ENCODE measurements at places on chromosomes 3 and 15.

- no peak for DNase-seq
Observed at GRCh38 chr15:79919090-79919748, 22.4 kb upstream of the MTHFS start.

- DNase-seq: no peak
Observed at GRCh38 chr3:172171396-172172075, 132.2 kb downstream of the FNDC3B start.

- no peak for DNase-seq
Observed at GRCh38 chr3:25826510-25826909, 36.6 kb downstream of the OXSM start.

- no peak for DNase-seq
Observed at GRCh38 chr3:143329567-143330211, 210.1 kb downstream of the CHST2 start.

DNA sequence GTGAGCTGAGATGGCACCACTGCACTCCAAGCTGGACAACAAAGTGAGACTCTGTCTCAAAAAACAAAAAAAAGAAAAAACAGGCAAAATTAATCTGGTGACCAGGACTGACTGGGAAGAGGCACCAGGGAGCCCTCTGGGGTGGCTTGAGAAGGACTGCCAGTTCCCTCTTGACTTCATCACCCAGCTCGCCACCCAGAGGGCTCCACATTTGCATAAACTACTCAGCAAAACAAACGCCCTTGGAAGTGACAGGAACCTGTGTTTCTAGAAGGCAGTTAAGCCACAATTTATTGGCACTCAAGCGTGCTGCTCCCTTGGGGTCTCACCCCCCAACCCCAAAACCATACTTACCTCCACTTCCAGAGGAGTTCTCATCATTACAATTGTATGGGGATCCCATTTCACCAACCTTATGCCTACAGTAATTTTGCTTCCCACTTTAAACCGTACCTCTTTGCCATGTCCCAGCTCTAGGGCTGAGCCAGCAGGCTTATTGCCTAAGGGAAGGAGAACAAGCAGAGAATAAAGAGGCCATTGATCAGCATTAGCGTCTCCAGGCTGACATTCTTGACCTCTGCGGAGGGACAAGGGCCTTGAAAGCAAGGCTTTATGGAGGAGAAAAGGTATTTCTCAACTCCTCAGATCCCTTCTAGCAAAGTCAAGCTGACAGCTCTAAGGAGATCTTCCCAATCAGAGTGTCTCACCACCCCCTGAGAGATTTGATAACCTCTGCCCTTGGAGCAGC lies 357.4 kb downstream of the SHQ1 start:
- no peak for DNase-seq

GRCh38 chr15:96363707-96364106 lies 33.2 kb downstream of the NR2F2 start:
- no peak for DNase-seq

DNA sequence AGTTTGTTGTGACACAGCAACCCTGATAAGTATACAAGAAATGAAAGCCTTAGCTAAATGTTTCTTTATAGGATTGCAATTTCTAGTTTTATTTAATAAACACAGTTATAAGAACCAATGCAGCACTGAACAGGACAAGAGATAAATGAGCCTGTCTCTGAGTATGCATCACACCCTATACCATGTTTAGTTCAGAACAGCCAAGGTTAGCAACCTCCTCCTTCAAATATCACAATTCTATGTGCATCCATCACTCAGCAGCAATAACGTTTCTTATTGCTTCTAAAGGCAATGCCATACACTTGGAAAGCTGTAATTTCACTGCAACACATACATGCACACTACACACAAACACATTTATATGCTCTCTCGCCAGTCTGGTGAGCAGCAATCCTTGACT lies 280.6 kb downstream of the PTPRG start:
- DNase-seq: no peak

DNA sequence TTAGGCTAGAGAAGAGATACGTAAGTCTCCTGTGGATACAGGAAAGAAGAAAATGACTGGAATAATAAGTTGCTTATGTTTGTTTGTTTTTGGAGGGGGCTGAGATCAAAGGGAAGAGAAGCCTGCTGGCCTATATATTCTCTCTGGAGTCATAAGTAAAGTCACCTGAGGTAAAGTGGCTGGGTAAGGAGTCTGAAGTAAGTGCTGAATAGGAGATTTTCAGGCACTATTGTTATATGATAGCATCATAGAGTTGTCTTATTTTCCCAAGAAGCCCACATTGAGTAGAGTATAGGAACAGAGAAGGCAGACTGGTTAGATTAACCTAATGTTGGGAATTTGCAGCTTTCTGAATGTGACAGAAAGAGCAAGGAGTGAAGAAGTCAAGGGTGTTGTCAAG lies 10.7 kb downstream of the TBC1D23 start:
- DNase-seq: no peak

DNA sequence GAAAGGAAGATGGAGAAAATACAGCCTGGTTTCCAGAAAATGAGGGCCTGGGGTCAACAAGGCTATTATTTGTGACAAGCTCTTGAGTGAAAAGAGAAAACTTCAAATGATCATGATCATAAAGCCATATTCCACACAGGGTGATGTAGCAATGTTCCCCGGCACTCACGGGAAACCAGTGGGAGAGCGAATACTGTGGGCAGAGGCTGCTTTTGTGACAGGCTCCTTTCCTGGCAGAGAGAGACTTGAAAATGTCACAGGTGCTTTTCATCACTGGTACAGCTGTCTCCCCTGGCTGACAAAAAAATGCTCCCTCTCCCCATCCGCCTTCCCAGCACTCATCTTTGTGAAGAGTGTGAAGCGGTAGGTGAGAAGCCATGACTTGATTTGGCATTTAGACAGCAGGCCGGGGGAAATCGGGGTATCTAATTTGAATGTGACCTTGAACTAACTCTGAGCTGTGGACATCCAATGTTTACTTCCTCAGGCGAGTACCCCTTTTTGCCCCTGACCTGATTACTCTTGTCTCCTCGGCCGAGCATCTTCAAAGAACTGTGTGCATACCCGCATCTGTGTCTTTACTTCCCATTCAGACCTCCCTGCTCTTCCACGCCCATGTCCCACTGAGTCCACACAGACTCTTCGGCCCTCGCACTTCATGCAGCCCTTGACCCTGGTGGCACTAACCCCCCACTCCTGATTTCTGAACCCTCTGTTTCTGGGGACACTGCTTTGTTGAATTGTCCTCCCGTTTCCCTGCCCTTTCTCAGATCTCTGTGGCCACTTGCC lies 23.2 kb downstream of the CA12 start:
- no peak for DNase-seq

DNA sequence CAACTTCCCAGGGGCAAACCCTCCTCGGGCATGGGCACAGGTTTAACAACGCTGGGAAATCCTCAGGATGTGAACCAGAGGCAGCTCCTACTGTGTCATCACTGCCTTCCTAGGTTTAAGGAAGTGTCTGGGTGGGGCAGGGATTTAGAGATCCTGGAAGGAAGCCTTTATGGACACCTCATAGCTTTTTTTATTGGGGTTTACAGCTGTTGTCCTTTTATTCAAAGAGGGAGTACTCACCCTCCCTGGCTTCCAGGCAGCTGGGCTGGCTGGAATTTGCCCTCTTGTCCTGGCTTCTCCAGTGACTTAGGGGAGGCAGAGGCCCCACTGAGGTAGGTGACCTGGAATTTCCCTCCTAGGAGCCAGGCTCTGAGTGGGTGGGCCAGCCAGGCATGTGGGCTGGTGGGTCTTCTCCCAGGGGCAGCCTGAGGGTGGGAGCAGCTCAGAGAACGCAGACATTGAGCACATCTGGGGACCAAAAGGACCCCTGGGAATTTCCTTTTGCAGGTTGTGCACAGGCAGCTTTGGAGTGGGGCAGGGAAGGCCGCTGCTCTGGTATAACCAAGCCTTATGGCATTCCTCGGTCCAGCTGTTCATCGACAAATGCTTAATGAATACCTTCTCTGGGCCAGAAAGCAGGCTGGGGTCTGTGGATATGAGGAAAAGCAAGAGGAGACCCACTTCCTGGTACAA lies 13.5 kb upstream of the FAM3D start:
- no peak for DNase-seq

GRCh38 chr3:32410367-32411246 lies 19.0 kb downstream of the CMTM7 start:
- peak; percentile 51 for DNase-seq

DNA sequence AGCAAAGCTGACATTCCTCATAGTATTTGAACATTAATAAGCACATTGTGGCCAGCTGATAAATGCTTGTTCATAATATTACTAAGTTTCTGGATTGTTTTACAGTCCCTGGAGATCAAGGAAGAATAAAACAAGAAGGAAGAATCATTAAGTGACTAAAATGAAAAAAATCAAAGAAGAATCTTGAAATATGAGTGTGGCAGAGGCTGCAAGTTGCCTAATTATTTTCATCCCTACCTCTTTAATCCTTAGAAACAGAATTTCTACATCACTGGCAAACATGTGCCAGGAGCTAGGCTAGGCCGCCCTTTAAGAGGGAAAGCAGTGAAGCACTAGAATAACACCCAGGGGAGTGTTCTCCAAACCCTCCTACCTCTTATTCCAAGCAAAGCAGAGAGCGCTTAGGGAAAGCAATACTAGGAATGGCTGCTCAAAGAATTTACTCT lies 98.9 kb downstream of the MAGI1 start:
- no peak for DNase-seq

- no peak for DNase-seq
Observed at GRCh38 chr3:190345027-190345821, 23.0 kb upstream of the CLDN1 start.

DNA sequence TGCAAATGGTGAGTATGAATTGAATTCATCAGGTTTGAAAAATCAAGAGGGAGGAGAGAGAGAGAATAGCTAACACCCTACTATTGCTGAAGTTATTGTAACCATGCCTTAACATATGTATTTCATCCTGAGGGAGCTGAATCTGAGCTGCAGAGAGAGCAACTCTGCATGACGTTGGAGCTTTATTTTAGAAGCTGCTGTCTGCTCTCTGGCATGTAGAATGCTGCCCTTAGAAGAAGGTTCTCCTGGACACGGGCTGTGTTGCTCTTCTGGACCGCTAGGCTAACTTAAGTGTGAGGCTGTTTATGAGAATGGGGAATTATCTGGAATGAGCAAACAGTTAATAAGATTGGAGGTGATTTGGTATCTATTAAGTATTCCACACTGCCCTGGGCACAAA lies 814.6 kb downstream of the AGBL1 start:
- no peak for DNase-seq

DNA sequence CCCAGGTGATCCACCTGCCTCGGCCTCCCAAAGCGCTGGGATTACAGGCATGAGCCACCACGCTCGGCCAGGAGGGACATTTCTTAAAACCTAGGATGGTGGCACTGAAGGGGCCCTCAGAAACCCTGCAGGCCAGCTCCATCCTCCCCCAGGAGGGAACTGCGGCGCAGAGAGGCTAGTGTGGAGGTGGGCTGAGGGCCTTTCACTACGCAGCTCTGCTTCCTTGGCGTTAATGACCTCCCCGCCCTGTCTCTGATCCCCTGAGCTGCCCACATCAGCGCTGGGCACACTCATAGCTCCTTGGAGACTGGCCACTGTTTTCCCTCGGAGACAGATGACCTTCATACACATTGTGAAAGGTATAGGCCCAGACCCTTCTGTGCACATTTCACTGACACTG lies 46.2 kb upstream of the MAGEF1 start:
- no peak for DNase-seq

DNA sequence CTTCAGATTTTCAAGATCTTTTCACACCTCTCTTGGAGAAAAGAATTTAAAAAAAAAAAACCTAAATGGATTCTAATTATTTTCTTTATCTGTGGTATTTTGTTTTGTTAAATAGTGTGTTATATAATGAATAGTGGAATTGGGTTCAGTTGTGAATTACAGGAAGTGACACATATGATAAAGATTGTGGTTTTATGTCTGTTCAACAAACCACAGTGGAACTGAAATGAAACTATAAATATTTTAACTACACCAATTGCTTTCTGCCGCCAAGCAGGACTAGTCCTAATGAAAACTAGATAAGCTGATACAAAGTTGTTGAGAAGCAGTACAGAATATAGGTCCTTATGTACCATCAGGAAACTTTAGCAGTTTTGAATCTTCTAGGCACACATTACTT lies 121.6 kb downstream of the UBE2E2 start:
- DNase-seq: no peak

DNA sequence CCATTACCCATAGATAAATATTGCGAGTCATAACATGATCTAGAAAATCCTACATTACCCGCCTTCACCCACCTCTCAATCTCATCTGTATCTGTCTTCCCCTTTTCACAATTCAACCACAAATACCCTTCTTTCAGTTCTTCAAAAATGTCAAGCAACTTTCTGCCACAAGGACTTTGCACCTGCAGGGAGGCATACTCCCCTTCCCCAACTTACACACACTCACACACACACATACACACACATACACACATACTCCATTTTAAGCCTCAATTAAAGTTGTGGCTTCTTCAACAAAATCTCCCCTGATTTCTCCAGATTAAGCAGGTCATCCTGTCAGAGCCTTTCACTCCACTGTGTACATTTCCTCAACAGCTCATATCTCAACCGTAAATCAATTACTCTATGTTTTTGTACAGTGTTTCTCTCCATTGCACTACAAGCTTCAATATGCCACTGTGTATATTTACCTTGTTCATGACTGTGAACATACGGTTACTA lies 33.1 kb upstream of the CCDC50 start:
- no peak for DNase-seq

- no peak for DNase-seq
Observed at GRCh38 chr3:194255252-194256039, 95.7 kb downstream of the CPN2 start.

- DNase-seq: no peak
Observed at GRCh38 chr3:164864454-164864853, 213.8 kb downstream of the SI start.

DNA sequence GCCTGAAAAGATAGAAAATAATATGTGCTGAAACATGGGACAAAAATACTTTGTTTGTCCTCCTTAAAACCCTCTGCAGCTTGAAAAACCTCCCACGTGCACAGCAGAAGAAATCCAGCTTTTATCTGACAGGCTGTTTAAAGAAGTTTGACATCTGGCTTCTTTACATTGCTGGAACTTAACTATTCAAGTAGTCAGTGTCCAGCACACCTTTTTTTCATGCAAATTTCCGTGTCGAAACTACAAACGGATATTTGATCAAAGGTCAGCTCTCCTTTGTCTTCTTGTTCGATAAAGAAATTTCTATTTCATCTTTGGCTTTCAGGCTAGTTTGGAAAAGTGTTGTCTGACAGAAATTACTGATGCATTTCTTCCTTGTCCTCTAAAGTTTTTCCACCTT lies 66.8 kb upstream of the KBTBD8 start:
- no peak for DNase-seq

DNA sequence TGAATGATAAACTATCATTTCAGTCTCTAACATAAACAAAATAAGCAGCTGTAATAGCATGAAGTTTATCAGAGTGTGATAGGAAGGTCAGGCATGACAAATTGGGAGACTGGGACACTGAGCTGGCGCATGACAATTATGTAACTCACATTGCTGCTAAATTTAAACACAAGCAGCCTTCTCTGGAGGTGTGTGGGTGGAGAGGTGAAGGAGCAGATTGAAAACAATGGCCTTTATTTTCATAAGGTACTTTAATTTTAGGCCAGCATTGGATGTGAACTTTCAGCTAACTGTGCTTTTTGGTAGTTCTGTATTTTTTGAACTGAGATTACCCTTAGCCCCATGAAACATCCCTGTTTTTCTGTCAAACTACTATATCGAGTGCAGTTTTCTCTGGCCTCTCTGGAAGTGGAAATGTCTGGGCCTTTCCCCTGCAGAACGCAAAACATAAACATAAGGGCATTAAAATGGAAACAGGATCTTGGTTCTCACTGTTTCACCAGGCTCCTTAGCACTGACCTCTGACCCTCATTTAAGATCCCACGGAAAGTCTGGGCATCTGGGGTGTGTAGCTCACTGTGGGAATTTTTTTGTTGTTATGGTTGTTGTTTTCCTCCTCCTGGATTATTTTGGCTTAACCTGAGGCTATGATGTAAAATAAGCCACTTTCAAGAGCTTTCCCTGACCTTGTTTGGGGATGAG lies 160.1 kb upstream of the DPH6 start:
- no peak for DNase-seq

All from ascending aorta (tissue), 2 donors.